ENCODE measurements at places on chromosomes 12 and 14.

- no peak for DNase-seq
Observed at GRCh38 chr12:3974883-3975282, 101.7 kb upstream of the PARP11 start.

DNA sequence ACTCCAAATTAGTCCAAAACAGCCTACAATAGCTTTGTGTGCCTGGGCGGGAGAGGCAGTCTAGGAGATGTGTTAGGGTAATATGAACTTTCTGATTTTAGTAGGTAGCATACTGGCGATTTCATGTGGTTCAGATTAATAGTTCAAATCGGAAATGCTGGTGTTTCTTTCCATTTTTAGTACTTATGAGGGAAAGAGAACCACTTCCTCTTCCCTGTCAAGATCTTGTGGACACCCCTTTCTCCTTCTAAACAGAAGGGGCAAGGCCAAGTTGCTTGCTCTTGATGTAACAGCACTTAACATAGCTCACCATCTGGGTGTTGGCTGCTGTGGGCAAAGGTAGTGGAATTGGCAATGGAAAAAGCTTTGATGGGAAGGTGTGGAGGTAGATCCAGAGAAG is 32.2 kb upstream of the IGF1 start:
- DNase-seq: no peak

GRCh38 chr12:6171409-6172015 is 28.7 kb upstream of the CD9 start:
- no peak for DNase-seq

GRCh38 chr14:90472632-90473031 is 75.8 kb downstream of the CALM1 start:
- DNase-seq: no peak

GRCh38 chr14:34461334-34462131 is 507 bp downstream of the SPTSSA start:
- peak; percentile 13 for DNase-seq
